Activated CD8-positive, alpha-beta T cell treated with anti-CD3 and anti-CD28 coated beads for 36 hours (primary cell): ENCODE measurements at places on chromosomes 6 and 20. TPM values are rescaled to one million over a fixed set of nuclear protein-coding genes. Genes with fewer than 3 reads are reported as not detected.

MARCKS gene
- 0.47 TPM for total RNA-seq

CNBD2 gene
- 4.9 TPM for total RNA-seq

PAX1 gene
- total RNA-seq: not detected

SLC32A1 gene
- total RNA-seq: not detected

SLC24A3 gene
- total RNA-seq: not detected

LST1 gene
- total RNA-seq: 40.4 TPM

ADTRP gene
- total RNA-seq: 20.0 TPM

LBP gene
- total RNA-seq: not detected

PTCRA gene
- total RNA-seq: not detected

PRPH2 gene
- total RNA-seq: not detected

AKAP7 gene
- 6.5 TPM for total RNA-seq
